A549 treated with Hydrocortisone at 1 μM for 4 hours (cell line): ENCODE measurements at places on chromosomes 6 and 20. TPM values are rescaled to one million over a fixed set of nuclear protein-coding genes. Genes with fewer than 3 reads are reported as not detected.

The HSPA1L gene
- total RNA-seq: 1.2 to 2.0 TPM (median 1.6 TPM) in 5 replicates

The BANF2 gene
- not detected in 5 replicates for total RNA-seq

The RPP21 gene
- 50.6 to 75.7 TPM (median 66.9 TPM) in 5 replicates for total RNA-seq

The TRIM15 gene
- total RNA-seq: not detected in 5 replicates

The RIPPLY2 gene
- 0.32 to 0.58 TPM (median 0.39 TPM) in 5 replicates for total RNA-seq
